Renal pelvis (tissue), 12 donors: ENCODE measurements at places on chromosomes 12 and 14. TPM values are rescaled to one million over a fixed set of nuclear protein-coding genes. Genes with fewer than 3 reads are reported as not detected.

LGALS3 gene
- 17.6 TPM for polyA plus RNA-seq

FGF23 gene
- polyA plus RNA-seq = not detected

MYF6 gene
- not detected for polyA plus RNA-seq

AICDA gene
- 0.34 TPM for polyA plus RNA-seq

CIPC gene
- polyA plus RNA-seq = 26.7 TPM

KRT74 gene
- polyA plus RNA-seq = not detected

ASPG gene
- 14.4 TPM for polyA plus RNA-seq

CCDC184 gene
- polyA plus RNA-seq = 0.29 TPM

HVCN1 gene
- 9.8 TPM for polyA plus RNA-seq

CDCA4 gene
- 18.7 TPM for polyA plus RNA-seq

SDR39U1 gene
- polyA plus RNA-seq = 76.8 TPM

DTX1 gene
- 13.6 TPM for polyA plus RNA-seq

NDRG2 gene
- 140 TPM for polyA plus RNA-seq

KLRC2 gene
- not detected for polyA plus RNA-seq

MMP14 gene
- 159 TPM for polyA plus RNA-seq

TCP11L2 gene
- polyA plus RNA-seq = 29.6 TPM

OTOGL gene
- 1.1 TPM for polyA plus RNA-seq

OR6C3 gene
- polyA plus RNA-seq = not detected

GLI1 gene
- 21.2 TPM for polyA plus RNA-seq

LALBA gene
- polyA plus RNA-seq = not detected
